ENCODE measurements at places on chromosomes 1 and 21.

GRCh38 chr1:29575826-29576225 is 339.5 kb downstream of the PTPRU start:
- no peak for DNase-seq

- no peak for DNase-seq
Observed at GRCh38 chr1:210123383-210123782, 109.2 kb upstream of the SERTAD4 start.

- DNase-seq = no peak
Observed at GRCh38 chr1:41360074-41360785, 1.0 kb upstream of the FOXO6 start.

GRCh38 chr1:145937436-145937835 is 10.2 kb upstream of the RBM8A start:
- DNase-seq = no peak

GRCh38 chr1:22212400-22213233 is 69.7 kb upstream of the WNT4 start:
- no peak for DNase-seq

DNA sequence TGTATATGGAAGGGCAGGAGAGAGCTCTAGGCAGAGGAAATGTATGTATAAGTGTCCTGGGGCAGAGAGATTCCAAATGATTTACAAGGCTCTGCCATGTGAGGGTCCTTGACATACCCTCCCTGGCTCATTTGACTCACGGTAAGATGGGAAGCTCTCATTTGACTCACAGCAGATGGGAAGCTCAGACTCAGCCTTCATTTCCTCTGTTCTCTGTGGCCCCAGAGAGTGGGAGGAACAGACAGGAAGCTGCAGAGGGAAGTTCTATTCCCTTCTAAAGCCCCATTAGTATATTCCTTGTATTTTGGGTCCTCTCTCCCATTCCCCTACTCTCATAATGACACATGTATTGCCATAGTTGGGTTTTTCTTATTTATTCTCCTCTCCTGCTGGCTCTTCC is 44.9 kb downstream of the FOXD2 start:
- no peak for DNase-seq

DNA sequence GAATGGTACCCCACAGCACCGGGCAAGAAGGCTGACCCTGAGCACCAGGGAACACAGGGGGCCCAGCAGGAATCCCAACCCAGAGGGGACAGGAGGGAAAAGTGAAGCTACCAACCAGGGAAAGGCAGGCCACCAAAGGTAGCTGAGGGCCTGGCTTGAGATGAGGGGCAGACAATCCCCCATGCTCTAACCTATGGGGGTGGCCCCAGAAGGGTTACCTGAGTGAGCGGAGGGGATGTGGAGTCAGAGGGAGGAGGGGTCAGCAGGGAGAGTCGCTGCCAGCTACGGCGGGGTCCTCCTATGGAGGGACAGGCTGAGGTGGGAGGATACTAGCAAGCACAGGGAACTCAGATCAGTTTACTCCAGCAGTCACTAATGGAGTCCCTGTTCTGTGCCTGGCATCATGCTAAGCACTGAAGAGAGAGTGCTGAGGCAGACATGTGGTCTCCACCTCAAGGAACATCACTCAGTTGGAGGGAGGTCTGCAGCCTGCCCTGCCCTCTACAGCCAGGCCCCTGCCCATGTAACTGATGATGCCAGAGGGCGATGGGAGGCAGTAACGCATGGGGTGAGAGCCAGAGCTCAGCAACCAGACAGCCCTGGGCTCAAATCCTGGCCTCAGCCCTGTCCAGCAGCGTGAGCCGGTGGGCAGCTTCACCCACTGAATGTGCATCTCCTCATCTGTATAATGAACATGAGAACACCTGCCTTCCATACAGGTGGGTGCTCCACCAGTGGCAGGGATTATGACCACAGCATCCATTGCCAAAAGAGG is 21.3 kb downstream of the CYB5RL start:
- no peak for DNase-seq

- no peak for DNase-seq
Observed at GRCh38 chr1:7568901-7569524, 202.1 kb upstream of the VAMP3 start.

DNA sequence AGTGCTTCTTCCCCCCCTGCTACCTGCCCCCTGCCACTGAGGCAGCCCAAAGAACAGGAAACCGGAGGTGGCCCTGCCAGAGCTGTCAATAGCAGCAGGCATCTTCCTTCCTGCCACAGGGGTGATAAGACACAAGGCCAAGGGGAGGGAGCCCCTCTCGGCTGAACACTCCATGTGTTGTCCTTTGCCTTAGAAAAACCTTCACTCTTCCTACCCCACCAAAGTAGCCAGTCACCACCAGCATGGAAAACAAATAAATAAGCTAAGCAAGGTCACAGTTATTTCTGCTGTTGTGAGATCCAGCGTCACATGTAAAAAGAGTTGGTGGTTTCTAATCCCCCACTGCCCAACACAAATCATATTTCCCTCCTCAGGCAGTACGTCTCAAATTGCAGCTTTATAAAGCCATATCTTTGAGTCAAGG is 104.8 kb upstream of the DPT start:
- DNase-seq = no peak

DNA sequence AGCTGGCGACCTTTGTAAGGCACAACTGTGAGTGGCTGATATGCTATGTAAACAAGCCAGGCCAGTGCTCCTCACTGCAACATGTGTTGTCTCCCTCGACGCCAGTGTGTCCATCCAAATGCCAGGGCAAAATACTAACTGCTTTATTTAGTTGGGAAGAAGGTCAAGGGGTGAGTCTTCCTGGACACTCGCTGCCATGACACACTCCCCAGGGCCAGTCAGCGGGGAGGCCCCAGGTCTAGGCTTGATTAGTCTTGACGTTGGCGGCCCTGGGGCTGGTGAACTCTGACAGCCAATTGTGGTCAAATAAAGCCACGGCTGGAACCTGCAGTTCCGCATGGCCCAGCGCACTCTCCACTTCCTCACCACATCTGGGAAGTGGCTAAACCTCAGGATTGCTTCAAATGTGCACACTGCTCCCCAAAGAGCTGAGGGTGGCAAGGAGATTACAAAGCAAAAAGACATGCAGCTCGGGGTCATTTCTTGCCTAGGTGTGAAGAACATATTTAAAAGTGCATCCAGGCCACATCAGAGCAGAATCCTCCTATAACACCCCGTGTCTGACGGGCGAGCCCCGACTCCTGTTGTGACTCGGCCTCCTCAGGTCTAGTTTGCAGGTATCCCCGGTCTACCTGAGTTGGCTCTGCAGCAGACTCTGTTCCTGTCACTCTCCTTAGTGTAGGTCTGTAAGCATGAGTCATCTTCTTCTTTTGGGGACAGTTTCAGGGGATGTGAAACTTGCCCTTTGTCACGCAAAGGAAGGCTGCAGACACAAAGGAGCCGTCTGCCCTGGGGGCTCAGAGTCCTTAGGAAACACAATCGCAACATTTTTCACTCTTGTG is 183.5 kb downstream of the RUNX1 start:
- peak; percentile 43 for DNase-seq

- no peak for DNase-seq
Observed at GRCh38 chr21:17590430-17590829, 22.3 kb downstream of the BTG3 start.

DNA sequence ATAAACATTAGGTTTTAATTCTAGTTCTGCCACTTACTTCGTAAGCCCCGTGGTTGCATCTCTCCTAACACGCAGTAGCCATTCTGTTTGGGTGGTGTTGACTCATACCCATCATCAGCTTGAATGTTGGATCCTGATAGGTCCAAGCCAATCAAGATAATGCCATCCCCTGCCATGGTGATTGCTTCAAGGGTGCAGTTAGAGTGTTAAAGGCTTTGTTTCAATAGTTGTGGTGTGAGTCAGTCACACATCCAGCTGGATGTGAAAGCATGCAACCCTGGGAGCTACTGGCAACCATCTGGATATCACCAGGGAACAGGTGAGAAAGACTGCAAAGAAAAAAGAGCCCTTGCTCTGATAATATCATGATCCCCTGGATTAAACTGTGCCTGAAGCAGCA is 69.1 kb downstream of the OMA1 start:
- no peak for DNase-seq
